ENCODE measurements at places on chromosomes 3 and 15.
A peak's percentile ranks its signal among the peaks of the same experiment; 100 is the strongest.

DNA sequence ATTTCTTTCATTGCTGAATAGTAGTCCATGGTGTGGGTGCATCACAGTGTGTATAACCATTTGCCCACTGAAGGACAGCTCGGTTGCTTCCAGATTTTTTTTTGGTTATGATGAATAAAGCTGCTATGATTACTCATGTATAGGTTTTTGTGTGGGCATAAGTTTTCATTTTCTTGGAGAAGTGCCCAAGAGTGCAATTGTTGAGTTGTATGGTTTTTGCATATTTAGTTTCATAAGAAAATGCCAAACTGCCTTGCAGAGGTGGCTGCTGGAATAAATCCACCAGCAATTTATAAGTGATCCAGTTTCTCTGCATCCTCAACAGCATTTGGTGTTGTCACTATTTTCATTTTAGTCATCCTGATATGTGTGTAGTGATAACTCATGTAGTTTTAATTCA lies 8.4 kb upstream of the SPESP1 start:
- DNase-seq, result no peak

- DNase-seq, result no peak
Observed at GRCh38 chr3:126309165-126309564, 48.0 kb downstream of the KLF15 start.

DNA sequence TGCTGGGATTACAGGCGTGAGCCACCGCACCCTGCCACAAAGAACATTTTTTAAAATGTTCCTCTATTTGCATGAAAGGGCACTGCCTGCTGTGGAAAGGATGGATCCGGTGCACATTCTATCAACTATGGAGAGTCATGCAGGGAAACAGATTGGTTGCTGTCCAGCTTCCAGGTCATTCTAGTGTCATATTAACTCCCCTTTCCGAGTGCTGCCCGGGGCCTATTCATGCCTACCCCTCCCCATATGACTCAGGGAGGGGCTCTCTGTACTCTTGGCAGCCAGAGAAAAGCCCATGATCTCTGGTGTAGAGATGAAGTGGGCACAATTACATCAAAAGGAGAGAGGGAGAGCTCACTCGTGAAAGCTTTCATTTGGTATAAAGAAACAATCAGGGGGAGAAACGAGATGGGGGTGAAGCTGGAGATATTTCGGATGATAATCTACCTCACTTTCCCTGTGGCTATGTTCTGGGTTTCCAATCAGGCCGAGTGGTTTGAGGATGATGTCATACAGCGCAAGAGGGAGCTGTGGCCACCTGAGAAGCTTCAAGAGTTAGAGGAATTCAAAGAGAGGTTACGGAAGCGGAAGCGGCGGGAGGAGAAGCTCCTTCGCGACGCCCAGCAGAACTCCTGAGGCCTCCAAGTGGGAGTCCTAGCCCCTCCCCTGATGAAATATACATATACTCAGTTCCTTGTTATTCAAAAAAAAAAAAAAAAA lies 16.1 kb upstream of the AHSG start:
- DNase-seq, result no peak

- DNase-seq, result no peak
Observed at GRCh38 chr3:40070816-40071215, 238.7 kb upstream of the EIF1B start.

- no peak for DNase-seq
Observed at GRCh38 chr15:82056958-82057823, 11.4 kb upstream of the MEX3B start.

DNA sequence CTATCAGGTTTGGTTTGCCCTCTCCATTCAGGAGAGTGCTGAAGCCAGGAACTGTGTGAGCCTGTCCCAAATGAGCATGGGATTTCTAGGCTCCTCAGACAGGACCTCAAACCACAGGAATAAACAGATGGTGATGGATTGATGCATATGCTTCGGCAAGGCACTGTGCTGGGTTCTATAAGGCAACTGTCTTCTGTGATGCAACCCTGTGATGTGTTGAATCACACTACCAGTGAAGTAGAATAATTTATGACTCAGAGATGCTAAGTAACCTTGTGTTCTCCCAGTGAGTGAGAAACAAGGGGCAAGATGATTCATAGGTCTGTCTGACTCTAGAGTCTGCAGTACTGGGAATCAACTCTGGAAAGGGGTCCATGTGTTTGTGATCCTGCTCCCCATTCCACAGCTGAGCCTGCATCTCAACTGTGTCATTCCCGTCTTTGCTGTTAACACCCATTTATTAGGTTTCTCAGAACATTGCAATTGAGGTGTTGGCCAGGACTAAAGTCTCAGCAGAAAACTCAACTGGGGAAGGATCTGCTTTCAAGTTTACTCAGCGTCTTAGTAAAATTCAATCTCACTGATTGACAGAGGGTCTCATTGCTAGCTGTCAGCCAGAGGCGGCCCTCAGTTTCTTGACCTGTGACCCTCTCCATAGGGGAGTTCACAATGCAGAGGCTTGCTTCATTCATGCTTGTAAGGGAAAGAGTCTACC lies 510.1 kb upstream of the CFAP20DC start:
- no peak for DNase-seq

- DNase-seq, result no peak
Observed at GRCh38 chr15:38609097-38609738, 44.6 kb upstream of the RASGRP1 start.

- no peak for DNase-seq
Observed at GRCh38 chr15:78002996-78003395, 74.5 kb downstream of the TBC1D2B start.

GRCh38 chr3:16869261-16870005 lies 15.3 kb upstream of the PLCL2 start:
- no peak for DNase-seq

DNA sequence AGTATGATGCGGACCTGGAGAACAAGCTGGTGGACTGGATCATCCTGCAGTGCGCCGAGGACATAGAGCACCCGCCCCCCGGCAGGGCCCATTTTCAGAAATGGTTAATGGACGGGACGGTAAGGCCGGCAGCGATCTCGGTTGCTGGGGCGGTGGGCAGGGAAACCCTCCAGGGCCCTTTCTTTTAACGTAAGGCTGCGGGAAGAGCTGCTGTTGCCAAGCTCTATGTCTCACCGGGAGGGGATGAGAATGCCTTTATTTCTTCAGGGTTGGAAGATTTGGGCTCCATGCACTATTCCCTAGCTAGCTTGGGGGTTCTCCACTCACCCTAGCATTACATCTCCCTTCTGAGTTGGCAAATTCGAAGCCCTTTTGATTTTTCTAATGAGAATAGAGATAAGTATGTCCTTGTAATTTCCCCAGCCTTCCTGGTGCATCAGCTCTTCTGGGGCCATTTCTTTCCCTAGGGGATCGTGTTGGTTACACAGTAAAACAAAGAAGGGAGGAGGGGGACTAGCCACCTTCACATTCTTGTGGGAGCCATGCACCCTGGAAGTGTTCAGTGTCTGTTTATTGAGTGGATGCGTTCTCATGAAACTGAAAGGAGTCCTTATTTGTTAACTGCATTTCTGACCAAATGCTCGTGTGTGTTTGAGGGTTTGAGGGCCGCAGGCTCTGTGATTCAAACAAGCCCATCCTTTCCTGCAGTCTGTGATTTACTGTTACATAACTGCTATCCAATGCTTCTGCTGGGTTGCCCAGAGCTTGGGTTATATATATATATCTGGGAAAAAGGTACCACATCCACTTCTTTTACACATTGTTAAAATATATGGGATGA lies 982 bp downstream of the TAGLN3 start:
- no peak for DNase-seq

DNA sequence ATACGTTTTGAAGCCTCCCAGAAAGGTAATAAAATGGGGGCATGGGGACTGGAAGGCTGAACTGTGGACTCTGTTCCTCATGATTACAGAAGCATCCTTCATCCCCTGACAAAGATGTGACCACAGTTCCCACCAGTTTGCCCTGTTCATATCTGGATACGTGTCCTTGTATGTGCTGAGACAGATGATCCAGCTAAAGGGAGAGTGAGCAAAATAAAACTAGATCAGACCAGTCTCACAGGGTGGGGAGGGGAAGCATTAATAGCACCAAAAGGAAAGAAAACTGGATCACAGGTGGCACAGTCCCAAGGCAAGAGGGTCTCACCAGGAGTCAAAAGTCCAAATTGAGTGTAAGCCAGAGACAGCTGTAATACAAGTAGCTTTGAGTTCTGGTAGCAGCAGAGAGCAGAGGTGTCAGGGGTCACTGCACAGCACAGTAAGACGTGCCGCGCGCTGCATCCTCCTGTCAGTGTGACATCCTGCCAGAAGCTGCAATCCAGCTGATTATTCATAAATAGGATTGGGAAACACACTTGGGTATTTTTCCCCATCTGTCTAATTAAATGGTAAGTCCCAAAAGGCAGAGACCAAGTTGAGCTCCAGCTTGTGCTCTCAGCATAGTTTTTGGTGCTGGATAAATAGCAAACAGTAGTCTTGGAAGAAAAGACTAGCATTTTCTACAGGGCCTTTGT lies 560.0 kb upstream of the CFAP20DC start:
- DNase-seq, result no peak

- DNase-seq, result peak; percentile 19
Observed at GRCh38 chr15:25947323-25948314, 84.5 kb upstream of the ATP10A start.

DNA sequence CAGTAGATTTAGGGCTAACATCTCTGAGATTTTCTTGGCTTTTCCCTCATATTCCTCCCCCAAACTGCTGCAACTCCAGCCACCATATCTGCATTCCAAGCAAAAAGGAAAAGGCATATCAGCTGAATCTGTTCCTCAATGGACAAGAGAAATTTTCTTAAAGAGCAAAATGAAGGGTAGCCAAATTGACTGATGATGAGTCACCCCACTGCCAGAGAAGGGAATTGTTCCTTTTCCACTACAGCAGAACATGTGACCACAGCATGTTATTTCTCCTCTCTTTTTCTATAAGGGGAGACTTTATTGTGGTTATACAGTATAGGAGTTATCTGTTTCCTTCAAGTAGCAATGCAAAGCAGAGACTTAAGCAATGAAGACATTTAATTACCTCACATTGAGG lies 172.5 kb downstream of the MTHFS start:
- no peak for DNase-seq

DNA sequence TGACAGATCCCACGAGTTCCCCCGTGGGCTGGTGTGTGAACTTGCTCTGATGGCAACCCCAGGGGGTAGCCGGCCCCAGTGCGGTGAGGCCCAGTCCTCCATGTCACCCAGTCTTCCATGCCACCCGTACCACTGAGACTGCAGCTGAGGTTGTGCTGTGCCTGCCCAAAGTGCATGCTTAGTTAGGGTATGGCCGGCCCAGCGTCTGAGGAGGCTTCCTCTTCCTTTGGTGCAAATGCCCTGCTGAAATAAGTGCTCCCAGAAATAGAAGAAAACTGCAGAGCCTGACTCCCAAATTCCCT lies 31.5 kb downstream of the MGLL start:
- DNase-seq, result no peak

DNA sequence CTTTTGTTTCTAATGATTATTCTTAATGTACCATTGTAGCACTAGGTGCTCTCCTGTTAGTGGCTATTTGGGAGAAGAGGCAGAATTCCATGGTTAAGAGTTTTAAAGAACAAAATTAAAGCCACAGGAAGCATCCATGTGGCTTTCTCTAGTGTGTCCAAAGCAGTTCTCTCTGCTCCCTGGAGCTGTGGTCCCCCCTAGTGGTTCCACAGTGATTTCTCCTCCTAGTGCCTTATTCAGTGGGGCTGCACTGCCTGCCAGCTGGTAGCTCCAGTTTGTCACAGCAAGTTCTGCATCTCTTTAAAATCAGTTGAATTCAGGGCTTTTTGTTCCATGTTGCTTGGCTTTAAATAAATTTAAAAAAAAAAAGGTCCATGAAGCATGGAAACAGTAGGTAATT lies 39.6 kb upstream of the FAM98B start:
- no peak for DNase-seq

DNA sequence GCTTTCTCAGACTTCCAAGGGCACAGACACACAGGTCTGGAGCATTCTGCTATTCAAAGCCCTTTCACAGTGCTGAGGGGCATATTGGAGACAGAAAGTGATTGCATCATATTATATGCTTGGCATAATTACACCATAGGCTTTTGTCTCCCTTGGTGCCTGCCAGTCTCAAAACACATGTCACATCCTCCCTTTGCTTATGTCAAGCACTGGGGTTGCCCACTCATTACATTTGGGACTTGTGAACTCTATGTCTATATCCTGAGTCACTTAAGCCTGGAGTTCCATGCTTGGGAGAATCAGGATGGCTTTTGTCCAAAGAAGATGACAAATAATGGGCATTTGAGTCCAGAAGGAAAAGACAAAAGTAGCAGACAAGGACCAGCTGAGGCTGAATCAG lies 12.3 kb upstream of the PDZRN3 start:
- no peak for DNase-seq

- DNase-seq, result no peak
Observed at GRCh38 chr3:78979028-78979427, 788.8 kb downstream of the ROBO1 start.

DNA sequence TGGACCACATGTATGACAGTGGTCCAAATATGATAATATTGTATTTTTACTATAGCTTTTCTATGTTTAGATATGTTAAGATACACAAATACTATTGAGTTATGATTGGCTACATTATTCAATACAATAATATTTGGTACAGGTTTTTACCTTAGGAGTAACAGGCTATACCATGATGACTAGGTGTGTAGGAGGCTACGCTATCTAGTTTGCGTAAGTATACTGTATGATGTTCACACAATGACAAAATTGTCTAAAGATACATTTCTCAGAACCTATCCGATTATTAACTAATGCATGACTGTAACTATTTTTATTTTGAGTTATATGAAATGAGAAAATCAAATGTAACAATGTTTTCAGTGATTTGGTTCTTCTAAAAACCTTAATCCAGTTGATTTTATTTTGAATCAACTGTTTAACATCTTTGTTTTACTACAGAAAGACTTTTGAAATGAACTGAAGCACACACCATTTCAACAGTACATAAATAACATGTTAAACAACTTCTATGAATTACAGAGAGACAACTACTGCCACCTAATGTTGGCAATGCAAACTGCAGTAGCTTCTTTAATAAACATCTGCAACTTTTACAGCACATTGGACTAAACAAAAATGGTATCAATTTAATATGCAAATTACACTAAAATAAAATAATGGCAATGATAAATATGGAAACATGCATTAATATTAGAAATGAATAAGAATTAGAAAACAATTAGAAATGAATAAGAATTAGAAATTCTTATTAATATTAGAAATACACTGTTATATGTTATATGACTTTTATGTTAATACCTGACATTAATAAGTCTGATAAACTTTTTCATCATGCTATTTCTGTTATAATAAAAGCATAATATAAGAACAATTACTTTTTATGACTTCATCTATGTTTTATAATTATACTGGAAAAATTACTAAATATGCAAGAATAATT lies 255.7 kb downstream of the MBNL1 start:
- DNase-seq, result no peak

DNA sequence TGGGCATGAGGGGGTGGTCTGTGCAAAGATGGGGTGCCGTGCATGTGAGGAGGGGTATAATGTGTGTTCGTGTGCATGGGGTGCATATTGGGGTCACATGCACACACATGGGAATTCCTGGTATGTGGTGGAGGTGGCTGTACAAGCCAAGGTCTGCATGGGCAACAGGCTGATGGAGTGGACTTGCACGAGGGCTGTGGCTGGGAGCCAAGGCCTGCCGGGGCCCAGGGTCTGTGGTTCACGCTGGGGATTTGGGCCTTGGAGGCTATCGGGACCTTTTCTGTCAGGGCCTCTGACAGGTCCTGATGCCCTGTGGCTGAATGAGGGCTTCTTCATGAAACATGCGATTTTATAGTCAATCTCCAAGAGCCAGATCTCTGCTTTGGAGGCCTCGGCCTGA lies 9.8 kb upstream of the PLXND1 start:
- DNase-seq, result no peak

Measured in NCI-H510A (cell line).